ENCODE measurements at places on chromosomes 13 and 19.

DNA sequence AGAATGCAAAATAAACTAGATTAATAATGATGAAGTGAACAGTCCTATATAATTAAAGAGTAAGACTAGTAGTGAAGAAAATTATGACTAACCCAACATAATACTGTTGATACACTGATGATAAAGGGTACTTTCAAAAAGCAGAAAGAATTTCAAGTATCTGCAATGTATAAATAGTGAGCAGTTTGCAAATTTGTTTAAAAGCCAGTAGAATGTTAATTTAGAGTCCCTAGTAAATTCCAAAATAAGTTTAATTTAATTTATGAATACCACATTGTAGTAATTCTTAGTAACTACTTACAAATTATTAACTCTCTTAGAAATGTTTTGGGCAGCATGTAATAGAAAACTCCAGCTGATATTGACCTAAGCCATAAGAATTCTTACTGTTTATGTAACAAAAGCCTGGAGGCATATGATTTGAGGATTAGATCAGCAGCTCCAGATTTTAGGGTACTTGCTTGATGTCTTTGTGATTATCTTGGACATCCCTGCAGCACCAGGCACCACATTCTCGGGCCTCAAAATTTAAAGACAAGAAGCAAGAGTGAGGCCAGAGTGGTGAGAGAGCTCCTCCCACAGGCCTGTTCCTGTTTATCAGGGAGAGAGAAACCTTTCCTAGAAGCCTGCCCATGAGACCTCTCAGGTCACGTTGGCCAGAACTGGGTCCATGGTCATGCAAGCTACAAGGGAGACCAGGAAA is 67.6 kb upstream of the TDRD3 start:
- no peak overlapping the region for H3K4me3 ChIP-seq
- no peak for DNase-seq
- H3K36me3 ChIP-seq: no peaks in the 10 kb centered on the region
- no peaks in the 10 kb centered on the region for H3K27me3 ChIP-seq

DNA sequence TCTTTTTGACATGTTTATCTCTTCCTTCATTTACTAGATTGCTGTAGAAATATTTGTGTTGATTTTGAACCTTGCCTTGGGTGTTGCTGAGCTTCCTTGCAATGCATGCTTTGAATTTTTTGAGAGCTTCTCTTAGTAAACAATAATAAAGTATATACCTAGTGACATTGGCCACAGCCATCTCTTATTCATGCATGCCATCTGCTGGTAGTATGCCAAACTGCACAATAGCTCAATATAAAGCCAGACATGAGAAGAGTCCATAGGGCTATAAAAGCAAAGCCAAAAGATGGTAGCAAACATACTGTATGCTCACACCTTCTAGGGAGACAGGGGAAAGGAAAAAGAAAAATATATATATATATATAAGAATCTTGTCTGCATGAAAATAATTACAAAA is 18.9 kb upstream of the ZSCAN5A start:
- H3K27ac ChIP-seq: no peak overlapping the region
- H3K4me3 ChIP-seq: no peak overlapping the region
- H3K36me3 ChIP-seq: no peaks in the 10 kb centered on the region
- DNase-seq: no peak
- H3K27me3 ChIP-seq: no peaks in the 10 kb centered on the region
- H3K4me1 ChIP-seq: no peaks in the 10 kb centered on the region

DNA sequence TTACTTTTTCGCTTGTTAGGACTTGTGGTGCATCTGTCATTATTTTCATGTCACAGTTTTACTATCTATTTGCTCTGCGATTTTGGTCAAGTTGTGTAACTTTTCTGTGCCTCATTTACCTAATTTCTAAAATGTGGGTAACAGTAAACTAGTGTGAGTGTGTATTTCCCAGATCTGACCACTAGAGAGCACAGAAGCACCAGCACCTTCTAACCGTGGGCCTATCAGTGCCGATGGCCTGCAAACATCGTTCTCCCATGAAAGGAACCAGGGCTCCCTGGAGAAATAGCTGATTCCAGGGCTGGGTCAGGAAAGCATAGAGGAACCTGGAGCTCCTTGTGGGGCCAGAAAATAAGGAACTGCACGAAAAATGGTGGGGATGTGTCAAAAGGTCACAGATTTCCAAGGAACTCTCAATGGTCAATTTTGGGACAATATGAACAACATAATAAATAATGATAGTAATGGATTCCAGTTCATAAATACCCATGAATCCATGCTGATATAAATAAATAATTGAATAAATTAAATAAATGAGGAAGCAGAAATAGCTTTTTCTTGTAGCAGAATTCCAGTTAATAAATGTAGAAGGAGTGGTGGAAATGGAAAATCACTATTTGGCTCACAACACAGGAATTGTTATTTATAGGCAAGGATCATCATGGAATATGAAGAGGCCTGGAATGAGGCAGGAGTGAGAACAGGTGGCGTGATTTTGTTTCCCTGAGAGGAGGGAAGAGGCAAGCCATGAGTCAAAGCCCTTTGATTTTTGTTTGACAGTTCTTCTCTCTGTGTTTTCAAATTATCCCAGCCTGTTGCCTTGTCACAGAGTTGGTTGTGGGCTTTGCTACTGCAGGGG is 31.1 kb downstream of the CEACAM8 start:
- H3K36me3 ChIP-seq: no peaks in the 10 kb centered on the region
- no peaks in the 10 kb centered on the region for H3K27me3 ChIP-seq
- H3K27ac ChIP-seq: no peak overlapping the region
- no peak for DNase-seq
- H3K4me3 ChIP-seq: no peak overlapping the region

DNA sequence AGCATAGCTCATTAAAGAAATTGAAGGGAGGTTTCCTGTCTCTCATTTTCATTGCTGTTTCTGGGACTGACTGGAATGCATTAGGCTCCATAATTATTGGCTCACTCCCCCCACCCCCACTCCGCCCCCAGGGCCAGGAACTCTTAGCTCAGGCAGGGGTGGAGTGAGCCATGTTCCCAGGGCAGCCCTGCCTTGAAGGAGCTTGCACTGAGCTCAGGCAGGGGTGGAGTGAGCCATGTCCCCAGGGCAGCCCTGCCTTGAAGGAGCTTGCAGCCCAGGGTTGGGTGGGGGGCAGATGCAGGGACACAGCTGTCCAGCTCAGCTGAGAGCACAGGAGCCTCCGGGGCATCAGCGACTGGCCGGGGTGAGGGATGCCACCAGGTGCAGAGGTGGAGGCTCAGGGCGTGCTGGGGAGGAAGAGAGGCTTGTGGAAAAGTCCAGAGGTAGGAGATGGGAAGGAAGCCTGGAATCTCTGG is 39.1 kb upstream of the TFDP1 start:
- H3K36me3 ChIP-seq: peaks cover 18% of the 10 kb centered on the region
- no peak overlapping the region for H3K4me3 ChIP-seq
- peak overlapping the region; percentile 70 for H3K27ac ChIP-seq
- no peaks in the 10 kb centered on the region for H3K27me3 ChIP-seq
- H3K4me1 ChIP-seq: peaks cover 30% of the 10 kb centered on the region

GRCh38 chr13:64925284-64925683 is 2304.9 kb downstream of the PCDH9 start:
- no peaks in the 10 kb centered on the region for H3K4me1 ChIP-seq
- no peak overlapping the region for H3K4me3 ChIP-seq
- no peaks in the 10 kb centered on the region for H3K36me3 ChIP-seq
- H3K27ac ChIP-seq: no peak overlapping the region

- no peak for DNase-seq
- H3K36me3 ChIP-seq: no peaks in the 10 kb centered on the region
- peaks cover 24% of the 10 kb centered on the region for H3K4me1 ChIP-seq
- no peak overlapping the region for H3K4me3 ChIP-seq
- H3K27ac ChIP-seq: peak overlapping the region; percentile 58
Measured at GRCh38 chr19:32364040-32364439, 18.6 kb downstream of the ZNF507 start.

GRCh38 chr13:50358231-50359040 is 343.2 kb downstream of the KCNRG start:
- H3K4me3 ChIP-seq: no peak overlapping the region
- H3K36me3 ChIP-seq: no peaks in the 10 kb centered on the region
- DNase-seq: no peak
- no peaks in the 10 kb centered on the region for H3K27me3 ChIP-seq

DNA sequence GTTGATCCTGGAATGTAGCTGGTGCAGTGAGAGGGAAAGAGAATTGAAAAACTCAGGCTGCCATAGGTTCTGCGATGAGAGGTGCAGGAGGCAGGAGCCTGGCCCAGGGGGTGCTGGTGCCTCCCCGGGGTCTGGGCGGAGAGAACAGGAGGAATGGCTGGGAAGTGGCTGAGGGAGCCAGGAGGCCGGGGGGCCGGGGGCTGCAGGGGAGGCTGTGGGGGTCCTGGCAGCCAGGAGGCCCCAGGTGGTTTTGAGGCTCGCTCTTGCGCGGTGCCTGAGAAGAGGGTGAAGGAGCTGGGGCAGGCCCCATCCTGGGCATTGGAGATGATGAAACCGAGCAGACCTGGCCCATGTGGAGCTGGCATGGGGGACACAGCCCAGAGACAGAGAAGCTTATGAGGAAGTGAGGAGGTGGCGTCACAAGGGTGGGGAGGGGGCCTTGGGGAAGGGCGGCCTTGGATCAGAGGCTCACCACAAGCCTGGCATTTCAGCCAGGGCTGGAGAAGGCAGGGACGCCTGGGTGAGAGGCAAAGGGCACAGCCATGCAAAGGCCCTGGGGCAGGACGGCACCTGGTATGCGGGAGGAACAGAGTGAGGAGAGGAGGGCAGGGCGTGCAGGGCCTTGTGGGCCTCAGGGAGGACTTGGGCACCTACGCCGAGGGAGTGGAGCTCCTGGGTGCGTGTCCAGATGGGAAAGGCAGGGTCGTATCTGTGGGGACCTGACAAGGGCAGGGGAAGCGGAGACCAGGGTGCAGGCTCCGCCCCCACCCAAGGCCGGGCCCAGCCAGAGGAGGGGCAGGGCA is 1.3 kb upstream of the TEKTIP1 start:
- no peak overlapping the region for H3K4me3 ChIP-seq
- no peaks in the 10 kb centered on the region for H3K27me3 ChIP-seq
- no peak for DNase-seq
- H3K36me3 ChIP-seq: peaks cover 30% of the 10 kb centered on the region

DNA sequence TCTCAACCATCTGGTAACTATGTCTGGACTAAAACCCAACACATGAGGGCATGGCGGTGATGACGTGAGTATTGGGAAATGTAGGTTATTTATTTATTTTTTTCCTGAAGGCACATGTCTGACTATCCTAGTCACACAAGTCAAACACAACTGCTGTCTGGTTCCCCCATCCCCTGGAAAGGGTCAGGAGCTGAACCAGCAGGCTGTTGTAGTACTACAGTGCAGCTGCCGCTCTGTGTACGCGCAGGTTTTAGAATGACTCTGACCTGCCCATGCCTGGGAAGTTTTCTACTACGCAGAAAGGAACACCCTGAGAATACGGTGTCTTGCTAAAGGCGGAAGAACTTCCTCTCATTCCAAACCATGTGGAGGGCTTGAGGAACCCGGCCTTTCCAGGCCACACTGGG is 1.2 kb downstream of the SLC7A1 start:
- no peaks in the 10 kb centered on the region for H3K36me3 ChIP-seq
- H3K4me1 ChIP-seq: no peaks in the 10 kb centered on the region
- H3K27me3 ChIP-seq: no peaks in the 10 kb centered on the region
- H3K27ac ChIP-seq: peak overlapping the region; percentile 92
- no peak for DNase-seq

DNA sequence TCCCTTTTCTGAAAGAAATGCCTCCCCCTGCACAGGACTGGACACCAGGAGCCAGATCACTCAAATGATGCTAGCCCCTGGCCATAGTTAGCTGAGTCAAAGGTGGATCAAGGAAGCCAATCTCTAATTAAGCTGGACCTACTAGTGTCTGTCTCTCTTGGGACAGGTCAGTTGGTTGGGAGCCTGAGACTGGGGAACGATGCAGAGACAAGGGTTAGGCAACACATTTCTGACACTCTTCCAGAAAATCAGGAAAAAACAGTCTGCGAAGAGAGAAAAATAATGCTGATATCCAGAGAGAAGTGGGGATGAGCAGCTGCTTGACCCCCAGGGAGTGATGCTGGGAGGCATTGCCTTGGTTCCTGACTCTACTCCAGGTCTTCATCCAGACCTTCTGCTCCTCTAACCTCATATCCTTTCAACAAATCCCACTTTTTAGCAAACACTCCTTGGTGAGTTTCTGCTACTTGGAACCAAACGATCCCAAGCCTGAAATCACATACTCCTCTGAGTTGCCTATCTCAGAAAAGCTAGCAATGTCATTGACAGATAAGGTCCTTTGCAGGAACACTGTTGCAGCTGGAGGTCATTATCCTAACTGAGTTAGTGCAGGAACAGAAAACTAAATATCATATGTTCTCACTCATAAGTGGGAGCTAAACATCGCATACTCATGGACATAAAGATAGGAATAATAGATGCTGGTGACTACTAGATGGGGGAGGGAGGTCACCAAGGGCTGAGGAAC is 369.7 kb downstream of the COG6 start:
- H3K36me3 ChIP-seq: no peaks in the 10 kb centered on the region
- no peak overlapping the region for H3K27ac ChIP-seq
- no peaks in the 10 kb centered on the region for H3K4me1 ChIP-seq

- no peak for DNase-seq
- H3K4me3 ChIP-seq: no peak overlapping the region
- no peaks in the 10 kb centered on the region for H3K4me1 ChIP-seq
- H3K27ac ChIP-seq: no peak overlapping the region
Measured at GRCh38 chr13:36606060-36606459, 67.8 kb upstream of the SERTM1 start.

- H3K27ac ChIP-seq: no peak overlapping the region
- peak overlapping the region; percentile 11 for H3K4me3 ChIP-seq
- DNase-seq: no peak
Measured at GRCh38 chr19:57327993-57328392, 7.7 kb downstream of the ZNF543 start.

GRCh38 chr13:42215578-42216421 is 56.2 kb upstream of the AKAP11 start:
- DNase-seq: no peak
- no peaks in the 10 kb centered on the region for H3K27me3 ChIP-seq
- H3K27ac ChIP-seq: no peak overlapping the region
- no peak overlapping the region for H3K4me3 ChIP-seq
- H3K4me1 ChIP-seq: no peaks in the 10 kb centered on the region

DNA sequence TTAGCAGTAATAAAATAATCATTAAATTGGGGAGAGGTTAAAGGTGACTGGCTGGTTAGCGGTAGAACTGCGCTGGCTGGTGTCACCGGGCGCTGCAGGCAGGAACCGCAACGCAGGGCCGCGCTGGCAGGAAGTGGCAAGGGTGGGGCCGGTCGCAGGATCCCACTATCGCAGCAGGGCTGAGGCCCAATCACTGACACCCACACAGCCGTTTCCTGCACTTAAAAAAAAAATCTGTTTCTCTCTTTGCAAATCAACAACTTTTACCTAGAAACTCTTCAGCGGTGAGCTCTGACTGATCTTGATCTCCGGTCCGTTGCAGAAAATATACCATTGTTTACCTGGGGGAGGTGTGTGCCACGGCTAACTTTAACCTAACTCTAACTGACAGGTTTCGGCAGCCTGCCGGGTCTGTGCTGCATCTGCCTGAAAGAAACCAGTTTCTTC is 46.9 kb downstream of the KLF2 start:
- no peaks in the 10 kb centered on the region for H3K27me3 ChIP-seq
- H3K4me1 ChIP-seq: peaks cover 3% of the 10 kb centered on the region
- no peak overlapping the region for H3K27ac ChIP-seq
- peaks cover 30% of the 10 kb centered on the region for H3K36me3 ChIP-seq
- no peak for DNase-seq
- no peak overlapping the region for H3K4me3 ChIP-seq

All from thoracic aorta (tissue), 2 donors.